ENCODE measurements at places on chromosomes 2 and 18.

DNA sequence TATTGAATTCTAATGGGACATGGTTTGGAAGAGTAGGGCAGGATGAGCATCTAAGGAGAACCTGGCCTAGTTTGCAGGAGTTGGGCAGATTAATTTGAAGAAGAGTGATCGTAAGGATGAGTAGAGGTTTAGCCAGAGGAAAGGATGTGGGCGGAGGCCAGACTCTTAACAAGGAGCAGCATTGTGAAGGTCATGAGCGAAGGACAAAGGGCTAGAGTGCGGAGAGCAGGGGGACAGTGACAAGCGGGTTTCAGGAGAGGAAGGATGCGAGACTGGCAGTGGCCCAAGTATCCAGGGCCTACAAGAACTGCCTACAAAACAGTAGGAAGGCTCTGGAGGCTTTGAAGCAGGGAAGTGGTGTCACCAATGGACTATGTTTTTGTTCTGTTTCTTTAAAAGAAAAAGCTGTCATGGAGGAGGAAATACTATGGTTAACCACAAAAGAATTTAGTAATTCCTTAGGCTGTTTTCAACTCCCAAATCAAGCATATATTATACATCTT is 20.1 kb downstream of the SLC66A3 start:
- no peak for DNase-seq

DNA sequence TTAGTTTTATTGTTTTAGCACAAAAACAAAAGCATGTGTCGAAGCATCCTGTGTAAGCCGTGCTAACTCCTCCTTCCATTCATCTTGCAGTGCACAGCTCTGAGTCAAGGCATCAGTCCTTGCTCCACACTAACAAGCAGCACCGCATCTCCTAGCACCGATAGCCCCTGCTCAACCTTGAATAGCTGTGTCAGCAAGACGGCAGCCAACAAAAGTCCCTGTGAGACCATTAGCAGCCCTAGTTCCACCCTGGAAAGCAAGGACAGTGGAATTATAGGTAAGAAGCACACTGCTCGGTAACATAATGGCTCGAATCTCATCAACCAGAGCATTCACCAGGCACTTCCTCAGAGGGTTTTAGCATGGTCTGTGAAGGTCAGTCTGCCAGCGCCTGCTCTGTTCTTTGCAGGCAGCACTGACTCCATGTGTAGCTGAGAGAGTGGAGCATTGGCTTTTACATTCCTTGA is 136.2 kb downstream of the WDSUB1 start:
- no peak for DNase-seq

DNA sequence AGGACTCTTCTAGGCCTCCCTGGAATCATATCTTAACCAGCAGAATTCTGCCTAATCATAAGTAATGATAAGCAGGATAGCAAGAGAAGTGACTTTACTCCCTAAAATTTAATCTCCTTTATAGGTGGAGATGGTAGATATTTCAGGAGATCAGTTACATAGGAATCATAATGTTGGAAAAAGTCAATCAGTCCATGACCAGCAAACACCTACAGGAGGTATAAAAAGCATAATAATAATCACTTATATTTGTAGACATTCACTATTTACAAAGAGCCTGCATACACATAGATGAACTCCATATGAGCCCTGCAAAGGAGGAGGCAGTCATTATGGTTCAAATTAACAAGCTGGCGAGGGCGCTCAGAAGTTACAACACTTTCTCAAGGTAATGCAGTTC is 2.5 kb downstream of the GALNT5 start:
- no peak for DNase-seq

GRCh38 chr2:1671916-1672315 is 72.4 kb downstream of the PXDN start:
- no peak for DNase-seq

- DNase-seq = no peak
These were observed 129.8 kb upstream of the LMAN1 start for GRCh38 chr18:59488899-59489298.

DNA sequence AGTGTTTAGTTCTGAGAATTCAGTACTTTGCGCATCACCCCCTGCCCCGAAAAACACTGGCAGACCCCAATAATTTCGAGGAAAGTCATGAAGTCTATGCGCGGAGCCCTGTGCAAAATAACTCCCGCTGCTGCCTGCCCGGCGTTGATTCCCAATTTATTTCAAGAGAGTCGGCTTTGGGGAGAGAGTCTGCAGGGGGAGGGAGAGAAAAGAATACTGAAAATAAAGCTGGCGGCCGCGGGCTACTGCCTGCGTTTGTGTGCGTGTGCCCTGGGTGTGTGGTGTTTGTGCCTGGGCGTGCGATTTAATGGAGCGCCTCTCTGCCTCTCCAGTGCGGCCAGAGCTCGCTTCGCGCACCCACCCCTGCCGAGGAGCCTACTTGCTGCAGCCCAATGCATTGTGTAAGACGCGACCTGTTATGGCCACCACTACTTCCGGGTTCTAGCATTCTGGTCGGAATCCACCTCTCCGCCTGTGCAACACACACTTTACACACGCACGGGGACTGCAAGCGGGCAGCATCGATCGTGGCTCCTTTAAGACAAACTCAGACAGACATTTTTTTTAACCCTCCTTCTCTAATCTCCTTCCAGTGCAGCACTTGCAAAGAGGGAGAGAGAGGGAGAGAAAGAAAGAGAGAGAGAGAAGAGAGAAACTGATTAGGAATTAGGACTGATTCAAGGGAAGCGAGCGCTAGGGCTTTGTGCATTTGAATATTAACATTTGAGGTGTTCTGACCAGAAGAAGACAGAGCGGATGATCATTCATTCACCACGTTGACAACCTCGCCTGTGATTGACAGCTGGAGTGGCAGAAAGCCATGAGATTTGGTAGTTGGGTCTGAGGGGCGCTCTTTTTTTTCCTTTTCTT is at the start of gene MEIS1:
MEIS1 (plus strand) TSS at position 447 of the 870 bp plus-strand sequence. CDS start 732 bp downstream, outside the sequence.
- DNase-seq = no peak

GRCh38 chr2:121748202-121748601 is 7.2 kb upstream of the TSN start:
- DNase-seq = no peak

DNA sequence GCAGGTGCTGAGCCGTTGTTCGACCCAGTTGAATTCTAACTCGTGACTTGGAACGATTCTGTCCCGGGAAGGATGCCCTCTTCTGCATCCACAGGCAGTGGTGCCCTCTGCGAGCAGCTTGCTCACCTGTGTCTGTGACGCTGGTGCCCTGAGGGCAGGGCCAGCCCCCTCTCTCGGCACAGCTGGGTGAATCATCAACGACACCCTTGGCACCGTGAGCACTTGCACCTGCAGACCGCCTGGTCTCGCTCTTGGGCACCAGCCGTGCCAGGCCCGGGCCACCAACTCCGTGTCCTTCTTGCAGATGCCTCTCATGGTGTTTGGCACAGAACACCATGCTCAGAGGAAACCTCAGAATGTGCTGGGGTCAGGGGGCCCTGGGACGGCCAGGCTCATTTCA is 75.0 kb downstream of the SLC66A2 start:
- DNase-seq = no peak

GRCh38 chr18:55444536-55444935 is 143.5 kb downstream of the TCF4 start:
- no peak for DNase-seq

DNA sequence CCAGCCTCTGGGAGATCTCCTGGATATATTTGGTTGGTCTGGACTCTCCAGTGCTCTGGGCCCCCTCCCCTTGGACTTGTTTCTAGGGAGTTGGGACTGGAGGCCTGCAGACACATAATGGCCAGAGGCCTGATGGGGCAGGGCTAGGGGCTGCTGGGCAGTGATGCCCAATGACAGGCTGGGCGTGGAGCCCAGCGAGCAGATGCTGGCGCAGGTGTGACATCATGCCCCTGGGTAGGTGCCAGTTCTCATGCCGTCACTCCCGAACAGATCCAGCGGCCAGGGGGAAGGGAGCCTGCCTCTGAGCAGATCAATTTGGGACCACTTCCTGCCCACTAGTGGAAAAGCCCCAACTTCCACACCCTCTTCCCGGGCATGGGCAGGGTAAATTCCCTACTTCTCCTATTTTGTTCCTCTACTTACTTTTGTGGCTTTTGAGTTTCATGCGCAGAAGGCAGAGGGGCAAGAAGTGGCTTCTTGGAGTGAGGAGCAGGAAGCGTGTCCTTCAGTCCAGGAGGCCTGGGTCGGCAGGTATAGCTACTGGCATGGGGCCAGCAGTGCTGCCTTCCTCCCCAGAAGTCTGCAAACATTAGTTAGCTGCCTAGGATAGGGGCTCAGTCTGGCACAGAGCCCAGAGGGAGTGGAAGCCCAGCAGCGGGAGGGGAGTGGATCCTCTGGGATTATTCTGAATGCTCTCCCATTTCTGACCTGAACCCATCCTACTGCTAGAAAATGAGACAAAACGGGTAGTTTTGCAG is 6.1 kb downstream of the MPV17 start:
- no peak for DNase-seq

DNA sequence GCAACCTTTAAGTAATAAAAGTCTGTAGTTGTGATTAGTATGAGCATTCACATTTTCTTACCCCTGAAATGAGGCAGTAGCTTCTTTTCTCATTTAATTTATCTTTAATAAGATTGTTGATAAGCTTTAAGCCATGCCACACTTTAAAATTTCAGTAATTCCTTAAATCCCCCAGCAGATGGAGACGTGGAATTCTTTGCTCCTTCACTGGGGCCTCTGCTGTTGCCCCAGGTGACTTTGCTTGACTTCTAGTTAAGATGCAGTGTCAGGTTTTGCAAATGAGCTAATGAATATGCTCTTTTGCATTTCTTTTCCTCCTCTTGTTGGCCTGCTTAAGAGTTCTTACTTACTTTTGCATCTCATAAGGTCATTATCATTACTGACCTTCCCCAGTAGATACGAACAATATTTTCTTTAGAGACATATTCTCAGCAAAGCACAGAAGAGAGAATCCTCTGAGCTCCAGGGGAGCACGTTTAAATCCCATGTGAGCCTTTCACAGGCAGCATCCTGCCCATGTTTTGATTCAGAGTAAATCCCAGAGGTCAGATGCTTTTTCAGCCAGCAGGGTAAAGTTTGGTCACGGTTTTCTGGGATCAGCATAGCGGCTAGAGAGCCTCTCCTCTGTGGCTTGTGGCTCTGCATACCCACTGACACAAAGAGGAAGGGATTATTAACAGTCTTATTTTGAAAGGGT is 222.9 kb downstream of the PTPRM start:
- DNase-seq = no peak

GRCh38 chr18:57023275-57023882 is 123.5 kb upstream of the BOD1L2 start:
- DNase-seq = no peak

GRCh38 chr2:226902041-226902966 is 66.5 kb downstream of the RHBDD1 start:
- DNase-seq = no peak

DNA sequence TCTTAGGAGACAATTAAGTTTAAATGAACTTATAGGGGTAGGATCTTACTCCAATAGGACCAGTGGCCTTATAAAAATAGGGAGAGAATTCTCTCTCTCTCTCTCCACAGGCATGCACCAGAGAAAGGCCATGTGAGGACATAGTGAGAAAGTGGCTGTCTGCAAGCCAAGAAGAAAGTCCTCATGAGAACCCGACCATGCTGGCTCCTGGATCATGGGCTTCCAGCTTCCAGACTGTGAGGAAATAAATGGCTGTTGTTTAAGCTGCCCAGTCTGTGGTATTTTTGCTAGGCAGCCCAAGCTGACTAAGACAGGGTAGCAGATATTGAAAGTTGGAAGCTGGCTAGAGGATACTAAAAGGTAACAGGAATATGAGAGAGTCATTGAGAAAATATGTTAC is 454.0 kb downstream of the NBAS start:
- no peak for DNase-seq

- DNase-seq = peak; percentile 71
These were observed at the start of gene DGKD for GRCh38 chr2:233353769-233354499. DGKD (plus strand) TSS chr2:233354494; CDS start chr2:233354519, 25 bp downstream.

DNA sequence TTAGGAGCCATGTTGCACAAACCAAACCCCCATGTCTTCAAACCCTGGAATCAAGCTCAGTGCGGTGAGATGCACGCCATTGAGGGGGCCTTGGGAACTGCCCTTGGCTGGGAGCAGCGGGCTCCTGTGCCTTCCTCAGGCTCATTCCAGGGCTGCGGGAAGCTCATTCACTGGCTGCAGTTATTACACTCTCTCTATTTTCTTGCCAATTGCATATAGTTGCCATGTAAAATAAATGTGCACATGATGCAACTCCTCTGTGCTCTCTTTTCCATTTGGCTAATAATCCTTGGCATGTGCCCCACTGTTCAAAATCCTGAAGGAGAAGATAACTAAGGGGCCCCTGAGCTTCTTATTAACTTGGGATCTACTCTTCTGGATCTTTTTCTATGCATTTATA is 74.7 kb downstream of the KCTD1 start:
- DNase-seq = no peak

DNA sequence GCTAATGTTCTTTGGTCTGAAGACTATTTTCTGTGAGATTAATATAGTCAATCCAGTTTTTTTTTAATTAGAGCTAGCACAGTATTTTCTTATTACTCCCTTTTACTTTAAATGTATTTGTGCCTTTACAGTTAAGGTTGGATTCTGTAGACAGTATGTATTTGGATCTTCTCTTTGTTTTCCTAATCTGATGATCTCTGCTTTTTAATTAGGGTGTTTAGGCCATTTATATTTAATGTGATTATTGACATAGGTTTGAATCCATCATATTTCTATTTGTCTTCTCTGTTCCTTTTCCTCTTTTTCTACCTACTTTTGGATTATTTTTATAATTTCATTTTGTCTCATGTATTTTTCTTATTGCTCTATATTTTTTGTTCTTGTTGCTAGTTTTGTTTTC is 437.7 kb downstream of the CPS1 start:
- no peak for DNase-seq

- DNase-seq = no peak
These were observed 13.2 kb downstream of the ADRA2B start for GRCh38 chr2:96103187-96103601.

DNA sequence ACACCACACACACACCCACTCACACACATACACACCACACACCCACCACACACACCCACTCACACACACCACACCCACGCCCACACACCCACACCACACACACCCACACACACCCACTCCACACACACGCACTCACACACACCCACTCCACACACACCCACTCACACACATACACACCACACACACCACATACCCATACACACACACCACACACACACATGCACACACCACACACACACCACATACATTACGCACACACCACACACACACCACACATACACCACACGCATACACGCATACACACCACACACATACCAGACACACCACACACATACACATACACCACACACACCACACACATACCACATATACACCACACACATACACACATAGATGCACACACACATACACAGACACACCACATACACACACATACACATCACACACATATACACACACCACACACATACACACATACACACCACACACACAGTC is 37.9 kb downstream of the MCFD2 start:
- DNase-seq = no peak

GRCh38 chr18:51821610-51822009 is 518.4 kb upstream of the DCC start:
- DNase-seq = no peak
